Suppressor macrophage treated with lipopolysaccharide for 1 hour (primary cell): ENCODE measurements at places on chromosomes 3 and 15.

GRCh38 chr3:180414157-180414556 lies 187.8 kb upstream of the TTC14 start:
- no peak for DNase-seq

- no peak for DNase-seq
Observed at GRCh38 chr3:155646669-155647068, 98.2 kb downstream of the PLCH1 start.

DNA sequence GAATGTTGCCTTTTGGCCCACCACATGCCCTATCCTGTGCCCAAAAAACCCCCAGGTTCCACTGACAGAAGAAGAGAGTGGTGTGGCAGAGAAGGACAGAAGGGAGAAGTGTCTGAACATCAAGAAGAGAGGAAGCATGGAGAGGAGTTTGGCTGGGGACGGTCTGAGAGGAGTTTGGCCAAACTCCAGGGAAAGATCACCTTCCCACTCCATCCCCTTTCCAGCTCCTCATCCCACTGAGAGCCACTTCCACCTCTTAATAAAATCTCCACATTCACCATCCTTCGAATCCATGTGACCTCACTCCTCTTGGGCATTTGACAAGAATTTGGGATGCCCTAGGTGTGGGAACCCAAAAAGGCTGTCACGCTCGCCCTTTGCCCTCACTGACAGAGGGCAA lies 311.6 kb upstream of the GRM7 start:
- no peak for DNase-seq

DNA sequence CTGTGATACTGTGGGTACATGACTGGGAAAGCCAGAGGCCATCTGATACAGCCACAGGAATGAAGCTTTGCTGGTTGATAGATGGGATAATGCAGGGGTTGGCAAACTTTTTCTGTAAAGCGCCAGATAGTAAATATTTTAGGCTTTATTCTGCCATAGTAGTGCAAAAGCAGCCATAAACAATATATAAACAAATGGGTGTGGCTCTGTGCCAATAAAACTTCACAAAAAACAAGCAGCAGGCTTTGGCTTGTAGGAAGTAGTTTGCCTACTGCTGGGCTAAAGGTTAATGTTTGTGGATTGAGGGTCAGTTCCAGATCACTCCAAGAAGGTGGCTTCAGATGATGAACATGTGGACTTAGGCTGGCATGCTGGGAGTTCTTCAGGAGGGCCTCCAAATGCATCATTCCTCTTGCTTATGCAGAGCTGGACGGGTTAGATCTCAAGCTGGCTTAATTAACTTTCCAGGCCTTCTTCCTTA lies 305.7 kb downstream of the RPLP1 start:
- DNase-seq = no peak

DNA sequence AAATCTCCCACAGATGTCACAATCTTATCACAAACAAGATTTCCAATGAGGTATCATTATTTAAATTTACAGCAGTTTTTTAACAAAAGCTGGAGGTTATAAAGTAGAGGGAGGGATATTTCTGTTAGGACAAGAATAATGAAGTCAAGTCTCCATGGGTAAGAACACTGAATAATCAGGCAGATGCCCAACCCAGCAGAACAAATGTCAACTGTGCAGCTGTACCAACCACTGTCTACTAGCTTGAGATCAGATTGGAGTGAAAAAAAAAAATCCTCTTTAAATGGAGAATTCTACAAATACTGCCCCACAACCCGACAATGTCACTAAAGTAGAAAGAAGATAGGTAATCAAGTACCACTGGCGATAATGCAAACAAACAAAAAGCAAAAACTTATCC lies 30.3 kb downstream of the DHX36 start:
- no peak for DNase-seq

GRCh38 chr3:124075753-124076152 lies 83.8 kb upstream of the ROPN1 start:
- no peak for DNase-seq

DNA sequence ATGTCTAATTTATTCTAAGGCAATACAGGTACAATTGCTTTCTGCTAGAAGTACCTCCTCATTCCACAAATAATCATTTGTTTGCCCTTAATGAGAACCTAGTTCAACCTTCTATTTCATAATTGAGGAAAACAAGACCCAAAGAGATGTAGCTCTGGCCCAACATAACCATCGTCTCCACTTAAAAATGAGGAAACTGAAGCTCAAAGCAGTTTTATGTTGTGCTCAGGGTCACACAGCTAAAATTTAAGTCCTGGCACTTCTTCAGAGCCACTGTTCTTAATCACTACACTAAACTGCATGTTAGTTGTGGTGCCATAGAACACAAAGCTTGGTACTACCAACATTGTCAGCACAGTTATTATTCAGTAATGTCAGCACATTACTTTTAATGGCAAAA lies 108.0 kb downstream of the SERPINI1 start:
- no peak for DNase-seq

DNA sequence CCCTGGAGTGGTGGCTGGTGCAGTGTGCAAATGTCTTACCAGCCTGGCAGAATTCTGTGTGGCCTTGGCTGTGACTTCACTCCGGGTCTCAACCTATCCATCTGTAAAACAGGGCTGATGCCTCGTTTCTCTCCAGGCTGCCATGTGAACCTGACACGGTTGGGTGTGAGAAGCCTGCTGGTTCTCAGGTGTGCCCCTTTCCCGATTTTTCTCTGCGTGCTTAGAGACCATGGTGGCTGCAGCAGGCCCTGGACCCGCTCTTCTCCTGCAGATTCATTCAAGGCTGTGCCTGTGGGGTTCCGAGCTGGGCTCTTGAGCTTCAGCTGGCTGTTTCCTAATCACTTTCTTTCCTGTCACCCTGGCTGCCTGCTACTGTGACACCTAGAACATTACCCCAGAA lies 38.9 kb downstream of the EEFSEC start:
- no peak for DNase-seq

- DNase-seq = peak; percentile 23
Observed at GRCh38 chr15:37100966-37101215, 542 bp upstream of the MEIS2 start.

GRCh38 chr15:52124270-52124880 lies 11.8 kb upstream of the BCL2L10 start:
- DNase-seq = peak; percentile 87
